ENCODE measurements at places on chromosomes 6 and 20.

- no peak for DNase-seq
These were observed 231.2 kb upstream of the ZFP64 start for GRCh38 chr20:52422574-52423336.

- no peak for DNase-seq
These were observed 105.6 kb downstream of the ZDHHC14 start for GRCh38 chr6:157486572-157486971.

DNA sequence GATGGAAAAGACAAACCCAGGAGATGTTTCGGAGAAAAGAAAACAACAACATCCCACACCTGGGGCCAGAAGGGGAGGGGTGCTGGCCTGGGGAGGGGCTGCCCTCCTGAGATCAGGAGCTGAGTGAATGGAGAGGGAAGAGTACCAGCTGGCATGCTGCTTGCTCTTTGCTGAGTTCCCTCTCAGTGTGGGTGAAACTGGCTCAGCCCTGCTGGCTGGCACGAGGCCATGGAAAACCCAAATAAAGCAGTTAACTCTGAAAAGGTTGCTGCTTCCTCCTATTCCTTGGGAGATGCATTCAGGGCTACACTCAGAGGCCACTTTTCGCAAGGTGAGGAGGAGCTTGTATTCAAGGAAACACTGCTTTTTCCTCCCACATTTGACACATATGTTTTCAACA lies 8.0 kb upstream of the KCNK16 start:
- peak; percentile 23 for DNase-seq

DNA sequence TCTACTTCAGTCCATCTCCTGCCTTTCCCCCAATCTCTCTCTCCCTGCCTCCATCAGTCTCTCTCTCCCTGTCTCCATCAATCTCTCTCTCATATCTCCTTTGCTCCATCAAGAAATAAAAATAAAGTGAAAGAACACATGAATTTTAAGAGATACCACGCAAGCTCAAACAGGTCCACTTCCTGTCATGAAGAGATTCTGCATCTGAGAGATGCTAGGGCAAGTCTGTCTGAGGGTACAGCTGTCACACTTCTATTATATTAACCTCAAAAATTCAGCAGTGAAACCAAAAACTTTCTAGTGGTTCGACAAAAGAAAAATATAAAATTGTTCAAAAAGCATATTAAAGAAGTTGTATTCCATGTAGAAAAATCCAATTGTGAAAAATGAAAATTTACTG lies 296.8 kb upstream of the RSPO3 start:
- no peak for DNase-seq

DNA sequence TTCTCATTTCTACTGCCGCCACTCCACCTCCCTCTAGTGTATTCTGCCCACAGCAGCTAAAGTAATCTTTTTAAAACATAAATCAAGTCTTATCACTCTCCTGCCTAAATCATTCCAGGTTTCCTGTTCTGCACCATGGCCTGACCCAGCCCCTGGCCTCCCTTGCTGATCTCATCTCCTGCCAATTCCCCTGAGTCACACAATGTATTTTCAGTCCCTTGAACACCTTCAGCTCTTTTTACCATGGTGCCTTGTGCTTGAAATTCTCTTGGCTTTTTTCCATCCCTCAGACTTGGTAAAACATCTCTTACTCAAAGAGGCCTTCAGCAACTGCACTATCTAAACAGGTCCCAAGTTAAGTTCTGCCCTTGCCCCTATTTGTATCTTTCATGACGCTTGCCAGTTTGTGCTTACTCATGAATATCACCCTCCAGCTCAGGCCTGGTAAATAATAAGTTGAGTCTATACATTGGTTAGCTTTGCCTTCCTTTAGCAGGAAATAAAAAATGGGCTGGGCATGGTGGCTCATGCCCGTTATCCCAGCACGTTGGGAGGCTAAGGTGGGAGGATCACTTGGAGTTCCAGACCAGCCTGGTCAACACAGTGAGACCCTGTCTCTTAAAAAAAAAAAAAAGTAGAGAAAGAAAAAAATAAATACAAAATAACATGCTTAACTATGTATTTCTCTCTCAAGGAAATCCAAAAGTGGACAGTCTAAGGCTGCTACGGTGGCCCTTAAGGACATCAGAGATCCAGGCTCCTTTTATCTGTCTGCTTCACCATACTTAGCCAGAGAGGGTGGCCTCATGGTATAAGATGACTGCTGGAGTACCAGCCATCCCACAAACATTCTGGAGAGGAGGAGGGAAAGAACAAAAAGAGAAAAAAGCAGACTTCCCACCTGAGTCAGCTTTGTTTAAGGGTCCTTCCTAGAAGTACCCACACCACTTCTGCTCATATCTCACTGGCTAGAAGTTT lies 62.2 kb downstream of the ARFGEF2 start:
- no peak for DNase-seq

GRCh38 chr6:79435746-79436145 lies 101.5 kb downstream of the LCA5 start:
- no peak for DNase-seq

Measured in suppressor macrophage treated with lipopolysaccharide for 4 hours (primary cell).